NCI-H2171 treated with DMSO at 0.1 percent for 48 hours (cell line): ENCODE measurements at places on chromosomes 16 and 17.

DNA sequence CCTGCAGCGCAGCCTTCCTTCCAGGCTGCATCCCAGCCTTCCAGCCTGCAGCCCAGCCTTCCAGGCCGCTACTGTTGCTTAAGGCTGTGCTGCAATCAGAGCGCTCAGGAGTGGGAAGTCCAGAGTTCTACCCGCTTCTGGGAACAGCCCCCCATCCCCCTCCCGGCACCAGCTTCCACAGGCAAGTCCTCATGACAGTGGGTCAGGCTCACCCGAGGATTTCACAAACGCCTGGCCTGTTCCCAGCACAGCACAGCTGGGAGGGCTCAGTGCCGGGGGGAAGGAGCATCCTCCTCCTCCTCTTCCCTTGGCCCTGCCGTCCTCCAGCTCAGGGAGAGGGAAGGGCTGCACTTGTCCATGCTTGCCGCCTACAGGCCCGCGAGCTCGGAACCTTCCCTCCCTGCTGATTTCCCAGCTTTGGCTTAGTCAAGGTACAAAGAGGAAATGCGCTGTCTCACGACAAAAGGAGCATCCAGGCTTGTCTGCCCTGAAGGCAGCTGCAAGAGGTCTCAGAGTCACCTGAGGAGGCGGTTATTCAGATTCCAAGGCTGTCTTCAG, 8.3 kb downstream of the SOCS3 start:
- DNase-seq, result no peak

DNA sequence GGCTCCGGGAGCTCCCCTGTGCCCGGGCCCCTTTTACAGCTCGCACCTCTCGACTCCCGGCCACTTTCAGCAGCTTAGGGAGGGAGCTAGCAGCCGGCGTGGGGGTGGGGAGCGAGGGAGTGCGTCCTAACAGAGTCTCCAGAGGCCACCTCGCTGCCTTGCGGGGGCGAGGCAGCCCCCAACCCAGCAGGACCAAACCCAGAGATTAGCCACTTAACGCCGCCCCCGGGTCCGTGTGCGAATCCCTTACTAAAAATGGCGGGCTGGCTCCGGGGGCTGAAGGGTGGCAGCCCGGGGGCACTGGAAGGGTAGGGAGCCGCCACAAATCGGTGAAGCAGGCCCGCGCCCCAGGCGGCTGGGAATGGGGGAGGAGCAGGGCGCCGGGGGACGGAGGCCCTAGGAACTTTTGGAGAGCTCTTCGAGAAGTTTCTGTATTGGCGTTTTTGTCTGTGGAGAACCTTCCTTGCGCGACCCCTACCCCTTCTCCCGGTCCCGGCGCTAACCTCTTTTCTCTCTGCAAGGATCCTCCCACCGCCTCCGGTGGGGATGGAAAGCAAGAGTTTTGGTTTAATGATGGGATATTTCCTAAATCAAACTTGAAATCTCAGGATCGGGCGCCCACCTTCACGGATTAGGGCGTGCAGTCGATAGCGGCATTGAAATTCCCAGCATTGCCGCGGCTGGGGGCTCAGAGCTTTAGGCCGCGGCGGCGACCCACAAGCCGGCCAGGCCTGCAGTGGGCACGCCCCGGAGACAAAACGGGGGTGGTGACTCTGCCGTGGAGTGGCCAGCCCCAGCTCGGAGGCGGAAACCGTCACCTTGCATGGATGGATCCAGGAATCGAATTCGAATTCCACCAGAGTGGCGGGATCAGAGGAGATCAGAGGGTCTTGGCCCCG, 793 bp upstream of the IRX3 start:
- no peak for DNase-seq

DNA sequence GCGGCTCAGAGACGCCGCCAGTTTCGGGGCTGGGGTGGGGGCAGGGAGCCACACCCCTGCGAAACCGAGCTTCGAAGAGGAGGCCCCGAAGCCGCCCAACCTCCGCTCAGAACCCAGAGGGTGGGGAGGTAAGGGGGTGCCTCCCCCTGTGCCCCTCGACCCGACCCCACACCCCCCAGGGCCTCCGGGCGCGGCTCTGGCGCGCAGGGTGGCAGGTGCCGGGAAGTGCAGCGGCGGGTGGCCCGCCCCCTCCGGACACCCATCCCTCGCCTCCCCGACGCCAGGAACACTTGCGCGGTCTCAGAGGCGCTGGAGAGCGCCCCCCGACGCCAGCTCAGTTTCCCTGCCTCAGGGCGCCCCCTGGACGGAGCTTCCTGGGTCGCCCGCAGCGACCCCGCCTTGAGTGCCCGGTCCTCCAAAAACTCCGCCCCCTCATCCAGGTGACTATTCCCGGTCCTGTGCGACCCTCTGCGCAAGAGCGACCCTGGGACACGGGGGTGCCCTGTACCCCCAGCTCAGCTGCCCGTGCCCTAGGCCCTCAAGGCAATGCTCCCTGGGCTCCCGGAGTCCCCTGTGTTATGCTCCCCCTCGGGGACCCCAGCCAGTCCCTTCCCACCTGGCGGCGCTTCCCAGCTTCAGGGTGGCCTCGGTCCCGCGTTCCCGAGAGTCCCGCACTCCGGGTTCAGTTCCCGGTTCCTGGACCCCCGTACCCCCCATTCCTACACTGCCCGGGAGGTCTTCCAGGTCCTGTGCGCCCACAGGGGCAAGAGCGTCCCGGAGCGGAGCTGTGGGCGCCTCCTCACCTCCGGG, 562 bp downstream of the PPL start:
- DNase-seq, result peak; percentile 50

DNA sequence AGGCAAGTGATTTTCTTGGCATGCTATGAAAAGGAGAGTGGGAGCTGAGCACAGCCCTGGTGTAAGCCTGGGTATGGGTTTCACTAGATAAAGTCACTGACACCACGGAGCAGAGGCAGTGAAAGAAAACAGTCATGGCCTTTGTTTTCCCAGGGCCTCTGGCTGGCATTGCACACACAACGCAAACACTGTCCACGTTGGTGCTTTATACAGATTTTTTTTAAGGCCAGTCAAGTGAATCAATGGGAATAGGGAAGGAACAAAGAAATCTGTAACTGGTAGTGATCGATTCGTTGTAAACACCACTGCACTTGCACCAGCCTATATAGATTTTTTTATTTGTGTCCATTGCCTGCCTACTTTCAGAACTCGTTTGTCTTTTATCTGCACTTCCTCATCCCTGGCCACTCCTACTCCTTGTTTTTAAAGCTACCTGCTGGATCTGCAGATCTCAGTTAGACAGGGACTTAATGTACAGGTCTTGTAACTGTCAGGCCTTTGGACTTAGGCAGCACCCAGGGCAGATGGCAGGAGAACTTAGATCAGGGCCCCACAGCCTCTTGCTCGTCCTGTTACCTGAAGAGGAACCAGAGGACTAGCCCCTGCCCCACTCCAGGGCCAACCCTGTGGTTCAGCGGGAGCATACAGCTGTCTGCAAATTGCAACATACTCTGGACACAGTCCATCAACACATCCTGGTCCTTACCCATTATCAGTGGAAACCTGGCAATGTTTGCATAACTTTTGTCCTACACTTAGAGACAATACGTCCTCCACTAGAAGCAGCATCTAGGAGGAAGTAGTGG, 10.6 kb upstream of the TMIGD1 start:
- no peak for DNase-seq

GRCh38 chr17:81811705-81812570, 8.0 kb downstream of the GCGR start:
- DNase-seq, result no peak

DNA sequence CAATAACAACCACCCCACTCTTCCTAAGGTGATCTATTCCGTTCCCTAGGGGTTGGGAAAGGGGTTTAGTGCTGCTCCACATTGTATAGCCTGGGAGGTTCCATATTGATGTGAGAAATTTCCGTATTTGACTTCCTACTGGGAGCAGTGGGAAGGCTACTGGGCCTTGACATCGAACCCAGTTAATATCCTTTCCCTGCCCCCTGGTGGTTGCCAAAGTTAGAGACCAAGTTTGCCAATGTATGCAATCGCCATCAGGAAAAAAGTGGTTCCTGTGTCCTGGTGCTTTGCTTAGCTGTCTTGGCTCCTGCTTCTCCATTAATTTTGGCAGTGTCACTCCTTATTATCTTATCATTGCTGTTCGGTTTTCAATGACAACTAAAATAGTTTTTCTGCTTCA, 914.9 kb downstream of the KCNJ2 start:
- peak; percentile 9 for DNase-seq

GRCh38 chr16:88570691-88571092, 489 bp downstream of the ZC3H18 start:
- no peak for DNase-seq

GRCh38 chr17:68719431-68719830, 118.3 kb upstream of the FAM20A start:
- no peak for DNase-seq

DNA sequence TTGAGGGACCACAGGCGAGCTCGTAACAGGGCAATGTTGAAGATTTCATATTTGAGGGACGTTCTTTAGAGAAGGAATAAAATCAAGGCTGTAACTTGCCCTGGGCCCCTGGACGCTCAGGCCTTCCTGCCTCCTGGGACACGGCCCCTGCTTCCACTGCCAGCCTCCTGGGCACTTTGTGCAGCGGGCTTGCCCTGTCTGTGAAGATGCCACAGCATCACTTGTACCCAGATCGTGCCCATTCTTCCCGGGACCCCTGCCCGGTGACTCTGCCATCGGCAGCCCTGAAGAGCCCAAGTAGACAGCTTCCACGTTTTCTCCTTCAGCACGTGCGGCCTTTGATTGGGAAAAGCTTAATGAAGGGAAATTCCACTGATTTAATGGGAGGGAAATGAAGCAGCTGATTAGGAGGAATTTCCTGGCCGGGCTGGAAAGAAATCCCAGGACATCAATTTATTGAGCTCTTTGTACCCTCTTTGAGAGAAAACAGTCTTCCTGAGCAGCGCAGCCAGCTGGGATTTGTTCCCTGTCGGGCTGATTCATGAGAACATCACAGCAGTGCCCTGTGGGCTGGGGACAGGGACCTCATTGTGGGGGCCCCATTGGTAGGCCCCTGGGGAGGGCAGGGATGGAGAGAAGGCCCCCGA, 71.5 kb downstream of the CRISPLD2 start:
- no peak for DNase-seq

DNA sequence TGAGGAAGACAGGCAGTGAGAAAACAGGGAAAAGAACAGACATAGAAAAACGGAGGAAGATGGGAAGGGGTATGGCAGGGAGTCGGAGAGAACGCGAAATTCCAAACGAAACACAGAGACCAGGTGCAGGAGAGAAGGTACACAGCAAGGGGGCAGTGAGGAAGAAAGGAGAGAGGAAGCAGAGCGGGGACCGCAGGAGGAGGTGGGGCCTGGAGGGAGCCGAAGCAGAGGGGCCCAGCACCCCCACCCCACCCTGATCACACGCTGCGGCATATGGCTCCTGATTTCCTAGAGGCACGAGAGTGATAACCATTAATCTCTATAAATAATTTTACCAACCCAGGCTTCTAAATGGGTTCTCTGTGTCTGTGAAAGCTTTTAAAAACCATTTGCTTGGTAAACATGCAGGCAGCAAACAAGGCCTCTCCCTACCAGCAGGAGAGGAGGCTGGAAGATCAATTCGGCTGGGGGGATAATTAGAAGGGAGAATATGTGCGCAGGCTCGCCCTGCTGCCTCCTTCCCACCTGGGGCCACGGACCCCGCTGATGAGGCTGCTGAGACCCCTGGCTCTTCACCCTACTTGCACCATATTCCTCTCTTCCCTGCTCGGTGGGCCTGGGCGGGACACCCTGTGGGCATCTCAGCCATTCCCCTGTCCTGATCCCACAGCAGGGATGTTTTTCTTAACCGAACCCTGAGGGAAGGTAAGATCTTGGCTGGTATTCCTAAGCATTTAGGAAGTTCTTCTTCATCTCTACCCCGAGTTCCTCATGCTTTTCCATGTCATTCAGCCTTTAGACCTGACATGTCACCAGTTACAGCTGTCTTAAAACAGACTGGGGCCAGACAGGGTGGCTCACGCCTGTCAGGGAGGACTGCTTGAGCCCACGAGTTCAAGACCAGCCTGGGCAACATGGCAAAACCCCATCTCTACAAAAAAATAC, 86.7 kb downstream of the TMEM132E start:
- peak; percentile 88 for DNase-seq
